ENCODE measurements at places on chromosomes 7 and 10. TPM values are rescaled to one million over a fixed set of nuclear protein-coding genes. Genes with fewer than 3 reads are reported as not detected.
A peak's percentile ranks its signal among the peaks of the same experiment; 100 is the strongest.

GRCh38 chr10:126059076-126059826, 162.9 kb downstream of the FANK1 start:
- no peak for DNase-seq

GRCh38 chr7:141362580-141363435, 188.4 kb upstream of the AGK start:
- DNase-seq, result no peak

Gene SLC26A4
- total RNA-seq, result 0.27 TPM

DNA sequence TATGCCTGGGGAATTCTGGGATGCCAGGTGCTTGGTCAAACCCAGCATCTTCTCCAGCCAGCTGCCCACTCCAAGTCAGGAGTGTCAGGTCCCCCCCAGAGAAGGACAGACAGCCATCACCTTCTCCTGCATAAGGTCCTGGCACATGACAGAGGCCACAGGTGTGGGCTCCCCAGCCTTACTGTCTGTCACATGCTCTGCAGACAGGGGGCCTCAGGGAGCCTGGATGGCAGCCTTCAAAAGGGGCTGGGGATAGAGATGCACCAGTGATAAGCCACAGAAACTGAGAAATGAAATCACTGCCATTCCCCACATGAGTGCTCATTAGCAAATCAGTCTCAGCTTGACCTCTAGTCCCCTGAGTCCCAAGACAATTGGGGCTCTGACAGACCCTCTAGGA, 72.9 kb downstream of the PLXNA4 start:
- DNase-seq, result no peak

GRCh38 chr7:148584154-148584827, 6.3 kb upstream of the C7orf33 start:
- DNase-seq, result no peak

DNA sequence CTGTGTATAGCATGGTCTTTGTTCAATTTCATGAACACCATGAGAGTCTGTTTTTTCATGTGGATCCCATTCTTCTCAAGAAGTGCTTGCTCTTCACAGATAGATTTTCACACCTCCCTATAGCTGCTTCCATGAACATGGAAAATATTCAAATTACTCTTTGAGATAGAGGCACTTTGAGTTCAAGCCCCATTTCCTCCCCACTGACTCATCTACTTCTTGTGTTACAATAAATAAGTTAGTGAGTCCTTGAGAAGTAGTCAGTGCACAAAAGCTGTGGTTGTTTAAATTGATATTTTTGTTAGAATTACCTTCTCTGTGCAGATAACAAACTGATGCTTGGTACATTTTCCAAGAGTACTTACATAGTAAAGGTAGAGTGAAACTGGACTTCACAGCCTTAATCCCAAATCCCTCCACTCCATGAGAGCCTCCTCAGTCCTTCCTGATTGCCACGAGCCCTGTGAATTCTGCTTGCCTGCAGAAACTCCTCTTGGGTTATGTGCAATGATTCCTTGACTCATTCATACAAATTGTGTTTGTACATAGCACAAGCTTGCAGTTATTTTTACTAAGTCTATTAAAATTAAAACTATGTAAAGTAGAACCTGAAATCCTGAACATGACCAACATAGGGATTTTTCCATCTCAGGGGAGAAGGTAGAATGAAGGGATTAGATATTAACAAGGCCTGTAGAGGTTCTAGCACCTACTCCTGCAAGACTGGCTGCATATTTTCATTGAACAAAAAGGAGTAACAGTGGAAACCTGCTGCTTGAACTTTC, 496.2 kb downstream of the TNS3 start:
- DNase-seq, result no peak

Gene GBX1
- total RNA-seq, result 2.4 TPM

Gene HOXA9
- total RNA-seq, result not detected

- DNase-seq, result no peak
Observed at GRCh38 chr7:5662828-5663227, 118.6 kb downstream of the RNF216 start.

- DNase-seq, result peak; percentile 64
Observed at GRCh38 chr7:157477550-157478212, 140.9 kb downstream of the DNAJB6 start.

Gene SH2B2
- 1.2 TPM for total RNA-seq

GRCh38 chr10:88991899-88992320, 1.3 kb downstream of the FAS start:
- DNase-seq, result no peak

Gene AKR1C2
- 29.7 TPM for total RNA-seq

- DNase-seq, result no peak
Observed at GRCh38 chr7:135352285-135352684, 118.6 kb downstream of the STRA8 start.

Gene SEC31B
- total RNA-seq, result 8.2 TPM

Gene TBX20
- total RNA-seq, result 138 TPM

DNA sequence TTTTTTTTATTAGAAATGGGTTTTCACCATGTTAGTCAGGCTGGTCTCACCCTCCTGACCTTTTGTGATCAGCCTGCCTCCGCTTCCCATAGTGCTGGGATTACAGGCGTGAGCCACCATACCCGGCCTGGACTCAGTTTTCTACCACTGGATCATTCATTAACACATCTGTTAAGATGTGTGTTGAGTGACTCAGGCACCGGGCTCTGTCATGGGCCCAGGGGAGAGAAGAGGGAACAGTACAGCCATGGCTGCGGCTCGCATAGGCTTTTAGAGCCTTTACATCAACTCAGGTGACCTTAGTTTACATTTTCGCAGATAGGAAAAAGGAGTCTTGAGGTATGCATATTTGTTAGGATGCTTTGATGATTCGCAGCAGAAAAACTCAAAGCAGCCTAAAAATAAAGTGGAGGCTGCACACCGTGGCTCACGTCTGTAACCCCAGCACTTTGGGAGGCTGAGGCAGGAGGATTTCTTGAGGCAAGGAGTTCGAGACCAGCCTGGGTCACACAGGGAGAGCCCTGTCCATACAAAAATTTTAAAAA, 3.1 kb upstream of the ARPC1B start:
- DNase-seq, result no peak

DNA sequence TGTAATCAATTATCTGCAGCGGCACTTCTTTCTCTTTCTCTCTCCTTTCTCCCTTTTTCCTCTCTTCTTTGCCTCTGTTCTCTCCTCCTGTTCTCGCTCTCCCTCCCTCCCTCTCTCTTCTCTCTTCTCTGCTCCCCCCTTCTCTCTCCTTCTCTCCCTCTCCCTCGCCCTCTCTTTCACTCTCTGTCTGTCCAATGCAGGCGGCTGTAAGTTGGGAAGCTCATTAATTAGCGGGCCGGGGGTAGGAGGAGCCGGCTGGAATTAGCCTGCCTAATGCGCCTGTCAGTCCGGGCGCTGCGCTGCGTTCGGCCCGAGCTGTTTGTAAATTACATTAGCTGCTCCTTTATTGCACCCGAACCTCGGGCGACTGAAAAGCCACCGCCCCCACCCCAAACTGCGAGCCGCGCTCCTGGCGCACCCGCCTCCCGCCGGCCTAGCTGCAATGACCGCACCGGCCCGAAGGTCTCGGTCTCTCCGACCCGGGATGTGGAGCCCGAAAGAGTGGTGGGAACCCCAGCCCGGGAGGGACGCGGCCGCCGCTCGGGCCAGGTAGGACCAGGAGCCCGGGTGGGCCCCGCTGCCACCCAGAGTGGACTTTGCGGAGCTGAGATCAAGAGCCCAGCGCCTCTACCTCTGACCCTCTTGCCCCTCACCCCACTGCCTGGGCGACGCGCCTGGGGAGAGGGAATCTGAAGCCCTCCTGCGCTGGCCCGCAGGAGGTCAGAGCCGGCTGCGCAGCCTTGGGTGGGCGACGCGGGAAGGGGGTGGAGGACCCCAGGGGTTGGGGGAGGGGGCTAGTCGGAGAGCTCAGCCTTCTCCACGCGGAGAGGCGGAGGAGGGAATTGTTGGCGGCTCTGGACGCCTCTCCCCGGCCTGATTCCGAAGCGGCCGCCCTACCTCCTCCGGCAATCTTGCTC, at the start of gene LBX1:
Gene LBX1 (minus strand): TSS at position 198 of the 917 bp plus-strand sequence. CDS start 648 bp downstream, outside the sequence.
- no peak for DNase-seq

Gene CDC123
- 48.6 TPM for total RNA-seq

DNA sequence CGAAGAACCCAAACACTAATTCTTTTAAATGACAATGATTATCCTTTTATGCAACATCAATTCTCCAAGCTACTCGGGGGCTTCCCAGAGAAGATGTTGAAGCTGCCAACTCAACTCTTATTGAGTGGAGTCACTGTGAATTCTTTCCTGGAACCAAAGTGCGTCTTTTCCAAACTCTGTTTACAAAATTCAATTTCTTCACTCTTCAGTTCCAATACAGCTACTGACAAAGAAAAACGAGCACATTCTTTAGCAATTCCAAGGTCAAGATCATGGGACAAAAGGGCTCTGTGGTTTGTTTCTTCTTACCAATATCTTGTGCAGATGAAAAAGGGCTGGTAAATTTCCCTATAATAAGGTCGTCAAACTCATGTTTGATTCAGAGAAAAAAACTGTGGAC, 74.2 kb downstream of the FAS start:
- no peak for DNase-seq

- no peak for DNase-seq
Observed at GRCh38 chr7:69631131-69631530, 32.9 kb downstream of the AUTS2 start.

Gene LGI1
- not detected for total RNA-seq

GRCh38 chr7:47074702-47075153, 507.2 kb downstream of the TNS3 start:
- no peak for DNase-seq

DNA sequence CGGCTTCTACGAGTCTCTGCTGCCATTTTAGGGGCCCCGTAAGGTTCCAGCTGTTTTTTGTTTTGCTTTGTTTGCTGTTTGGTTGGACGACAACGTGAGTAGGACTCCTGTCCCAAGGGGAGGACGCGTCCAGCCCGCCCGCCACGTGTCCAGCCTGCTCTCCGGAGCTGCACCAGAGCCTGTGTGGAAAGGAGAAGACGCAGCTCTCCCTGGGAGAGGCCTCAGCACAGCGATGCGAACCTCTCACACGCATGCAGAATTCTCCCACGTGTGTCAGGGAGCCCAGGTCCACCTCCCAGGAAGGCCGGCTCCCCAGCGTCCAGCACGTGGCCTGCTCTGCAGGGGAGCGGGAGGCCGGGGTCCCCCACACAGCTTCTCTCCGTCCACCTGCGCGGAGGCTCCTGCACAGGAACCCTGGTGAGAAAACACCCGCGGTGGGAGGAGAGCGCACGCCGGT, 36.4 kb upstream of the DNAJB6 start:
- DNase-seq, result no peak

- DNase-seq, result no peak
Observed at GRCh38 chr7:131103997-131104396, 223.7 kb upstream of the MKLN1 start.

DNA sequence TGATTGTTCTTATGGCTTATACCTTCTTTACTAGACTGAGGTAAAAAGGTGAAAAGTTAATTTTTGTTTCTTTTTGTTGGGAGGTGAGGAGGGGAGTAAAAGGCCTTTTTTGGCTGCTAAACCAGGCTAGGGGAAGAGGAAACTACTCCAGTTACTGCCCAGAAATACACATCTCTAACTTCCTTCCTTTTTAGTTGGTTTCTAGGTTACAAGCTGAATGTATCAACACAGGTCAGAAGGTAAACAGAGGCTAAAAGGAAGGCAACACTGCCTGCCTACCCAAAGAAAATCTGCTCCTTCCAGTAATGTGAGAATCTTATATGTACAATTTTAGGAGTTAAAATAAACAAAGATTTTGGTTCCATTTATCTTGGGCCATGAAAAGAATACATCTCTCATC, 140.4 kb downstream of the NRBF2 start:
- DNase-seq, result no peak

DNA sequence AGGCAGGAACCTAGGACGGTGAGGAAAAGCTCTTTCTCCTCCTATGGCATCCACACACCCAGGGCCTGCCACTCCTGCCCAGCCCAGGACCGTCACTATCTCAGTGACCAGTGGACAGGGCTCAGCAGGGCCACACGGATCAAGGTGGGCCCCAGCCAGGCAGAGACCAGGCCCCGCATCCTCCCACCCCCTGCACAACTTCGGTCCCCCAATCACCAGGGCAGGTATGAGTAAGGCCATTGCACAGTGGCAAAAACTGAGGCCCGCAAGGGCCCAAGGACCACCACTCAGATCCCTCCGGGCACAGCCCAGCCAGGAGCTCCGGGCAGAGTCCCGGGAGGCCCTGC, 30.3 kb downstream of the OAT start:
- DNase-seq, result no peak

Gene GALNT17
- 78.1 TPM for total RNA-seq

DNA sequence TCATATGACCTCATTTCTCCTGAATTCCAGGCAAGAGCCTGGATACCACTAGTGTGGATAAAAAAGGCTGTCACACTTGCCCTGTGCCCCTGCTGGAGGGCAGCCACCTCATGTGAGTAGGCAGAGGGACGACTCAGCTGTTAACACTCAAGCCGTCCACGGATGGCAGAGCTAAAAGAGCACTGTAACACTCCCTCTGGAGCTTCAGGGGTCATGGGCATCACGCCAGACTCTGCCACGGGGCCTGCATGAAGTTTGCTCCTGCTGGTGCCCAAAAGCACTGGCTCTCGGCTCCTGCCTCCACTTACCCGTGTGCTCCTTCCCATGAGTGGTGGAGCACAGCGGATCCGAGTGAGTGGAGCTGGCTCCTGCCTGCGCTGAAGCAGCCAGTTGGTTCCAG, 919.8 kb upstream of the C7orf33 start:
- DNase-seq, result no peak
